Stimulated activated CD4-positive, alpha-beta T cell treated with anti-CD3 and anti-CD28 coated beads, Interleukin-1b, Interleukin-23, amount 100 ng/mL, for 4 hours (primary cell): ENCODE measurements at places on chromosomes 4 and X.
A peak's percentile ranks its signal among the peaks of the same experiment; 100 is the strongest.

- DNase-seq, result no peak
Observed at GRCh38 chr4:184097241-184097605, 120.5 kb downstream of the ENPP6 start.

DNA sequence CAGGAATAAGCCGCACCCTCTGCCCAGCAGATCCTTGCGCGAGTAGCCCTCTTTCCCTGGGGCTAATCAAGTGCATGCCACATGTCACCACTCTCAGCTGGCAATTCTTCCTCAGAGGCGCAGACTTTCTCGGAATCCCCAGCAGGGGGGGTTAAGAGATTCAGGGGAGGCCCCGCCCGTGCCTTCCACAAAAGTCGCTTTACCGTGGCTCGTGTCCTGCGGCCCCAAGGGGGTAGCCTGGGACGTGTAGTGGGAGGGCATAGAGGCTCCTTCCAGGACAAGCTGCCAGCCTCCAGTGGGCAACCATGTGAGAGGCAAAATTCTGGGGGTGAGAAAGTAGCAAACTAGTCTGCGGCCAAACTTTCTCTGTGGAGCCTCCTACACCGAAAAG lies 652 bp downstream of the SRPX start:
- DNase-seq, result no peak

GRCh38 chr4:85039526-85039925 lies 73.0 kb upstream of the WDFY3 start:
- DNase-seq, result no peak

- no peak for DNase-seq
Observed at GRCh38 chrX:7225338-7225737, 77.4 kb upstream of the PUDP start.

GRCh38 chrX:17740137-17741122 lies 3.1 kb downstream of the SCML1 start:
- no peak for DNase-seq

- no peak for DNase-seq
Observed at GRCh38 chrX:19990151-19990555, 708 bp downstream of the BCLAF3 start.

GRCh38 chrX:155026727-155027508 lies at the start of gene FUNDC2:
Gene FUNDC2, plus strand, starts transcription at chrX:155026844. Its CDS starts 95 bp downstream, at chrX:155026939.
- DNase-seq, result peak; percentile 87

GRCh38 chr4:88381123-88381522 lies 2.5 kb downstream of the HERC6 start:
- no peak for DNase-seq

DNA sequence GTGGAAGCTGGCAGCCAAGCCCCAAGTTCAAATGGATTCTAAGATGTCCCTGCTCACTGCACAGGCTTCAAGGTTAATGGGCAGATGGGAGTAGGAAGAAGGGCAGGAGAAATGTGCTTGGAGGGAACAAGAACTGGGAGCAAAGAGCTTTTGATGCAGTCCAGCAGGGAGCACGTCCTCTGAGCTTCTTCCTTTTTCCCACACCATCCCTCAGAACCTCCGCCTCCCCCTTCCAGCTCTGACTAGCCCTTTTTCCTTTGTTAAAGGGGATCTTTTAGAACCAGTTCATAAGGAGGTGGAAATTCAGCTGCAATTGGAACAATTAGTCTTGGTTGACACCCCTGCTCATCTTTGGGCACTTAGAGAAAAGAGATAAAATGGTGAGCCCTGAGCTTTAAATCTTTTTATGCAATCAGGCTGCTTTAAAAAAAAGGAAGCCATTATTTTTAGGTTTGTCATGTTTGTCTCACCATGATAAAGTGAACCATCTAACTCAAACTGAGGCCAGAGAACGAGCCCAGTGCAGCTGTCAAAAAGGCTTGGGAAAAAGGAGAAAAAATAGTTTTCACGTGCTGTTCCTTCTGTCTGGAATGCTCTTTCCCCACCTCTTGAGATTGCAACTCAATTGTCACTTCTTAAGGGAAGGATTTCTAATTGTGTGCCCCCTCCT lies 135.8 kb upstream of the IL1RAPL2 start:
- no peak for DNase-seq

GRCh38 chr4:142353149-142353738 lies 492.9 kb downstream of the INPP4B start:
- no peak for DNase-seq

DNA sequence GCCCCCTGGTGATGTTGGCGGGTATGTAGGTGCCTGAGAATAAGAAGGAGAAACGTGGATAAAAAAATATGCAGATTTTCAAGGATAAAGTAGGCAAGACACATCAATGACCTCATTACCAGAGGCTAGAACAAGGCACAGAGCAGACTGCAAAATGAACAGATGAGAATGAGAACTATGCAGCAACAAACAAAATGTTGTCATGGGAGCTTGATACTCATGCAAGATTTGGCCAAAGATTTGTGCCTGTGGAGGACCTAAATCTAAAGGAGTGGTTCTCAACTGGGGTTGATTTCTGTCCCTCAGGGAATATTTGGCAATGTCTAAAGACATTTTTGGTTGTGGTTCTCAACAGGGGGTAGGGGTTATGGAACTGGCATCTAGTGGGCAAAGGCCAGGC lies 177.3 kb downstream of the FRMPD4 start:
- DNase-seq, result no peak

- DNase-seq, result no peak
Observed at GRCh38 chr4:109083911-109084310, 218.5 kb downstream of the COL25A1 start.

GRCh38 chr4:47933840-47934239 lies 19.5 kb upstream of the NFXL1 start:
- no peak for DNase-seq

DNA sequence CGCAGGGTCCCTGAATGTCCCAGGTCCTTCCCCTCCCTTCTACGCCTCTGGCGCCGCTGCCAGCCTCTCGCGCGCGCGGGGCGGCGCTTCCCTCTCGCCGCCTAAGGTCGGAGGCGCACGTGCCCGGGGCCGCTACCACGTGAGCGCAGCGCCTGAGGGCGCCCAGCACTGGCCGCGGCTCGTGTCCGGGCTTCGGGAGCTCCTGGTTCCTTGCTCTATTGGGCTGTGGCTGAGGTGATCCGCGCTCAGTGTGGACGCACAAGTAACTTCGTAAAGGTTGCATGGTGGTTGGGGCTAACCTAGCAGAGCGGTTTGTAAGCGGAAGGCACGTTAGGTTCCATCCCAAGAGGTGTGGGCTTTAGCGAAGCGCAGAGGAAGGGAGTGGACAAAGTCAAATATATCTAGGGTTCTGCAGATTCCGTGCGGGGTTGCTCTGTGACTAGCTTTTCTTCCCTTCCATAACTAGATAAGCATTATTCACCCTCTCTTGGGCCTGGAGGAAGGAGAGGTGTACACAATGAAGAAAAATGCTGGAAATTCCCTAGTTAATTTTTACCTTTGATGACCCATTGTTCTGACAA lies 1.8 kb downstream of the TLL1 start:
- DNase-seq, result no peak

DNA sequence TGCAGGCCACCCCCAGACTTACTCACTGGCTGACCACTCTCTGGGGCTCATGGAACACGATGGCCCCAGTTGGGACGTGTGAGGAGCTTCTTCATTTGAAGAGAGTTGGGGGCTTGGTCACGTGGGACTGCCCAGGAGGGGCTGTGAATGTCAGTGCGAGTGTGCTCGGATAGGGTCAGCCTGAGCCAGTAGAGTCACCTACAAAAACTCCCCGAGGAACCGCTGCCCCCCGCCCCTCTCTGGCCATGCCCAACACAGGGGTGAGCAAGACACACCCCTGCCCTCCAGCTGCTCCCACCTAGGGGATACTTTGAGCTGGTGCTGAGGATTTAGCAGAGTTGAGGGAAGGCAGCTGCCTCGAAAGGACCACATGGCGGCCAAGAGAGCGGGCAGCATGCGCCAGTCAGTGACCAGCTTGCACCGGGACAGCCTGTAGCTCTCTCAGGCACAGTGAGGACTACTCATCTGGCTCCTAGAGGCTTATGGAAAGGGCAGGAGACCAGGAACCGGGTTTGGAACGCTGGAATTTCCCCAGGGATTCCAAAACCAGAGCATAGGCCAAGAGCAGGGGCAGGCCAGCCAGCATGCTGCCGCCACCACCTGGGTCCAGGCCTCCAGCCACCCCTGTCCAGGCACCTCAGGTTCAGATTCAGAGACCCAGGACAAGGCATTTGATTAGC lies 8.4 kb downstream of the PNMA6E start:
- DNase-seq, result no peak

DNA sequence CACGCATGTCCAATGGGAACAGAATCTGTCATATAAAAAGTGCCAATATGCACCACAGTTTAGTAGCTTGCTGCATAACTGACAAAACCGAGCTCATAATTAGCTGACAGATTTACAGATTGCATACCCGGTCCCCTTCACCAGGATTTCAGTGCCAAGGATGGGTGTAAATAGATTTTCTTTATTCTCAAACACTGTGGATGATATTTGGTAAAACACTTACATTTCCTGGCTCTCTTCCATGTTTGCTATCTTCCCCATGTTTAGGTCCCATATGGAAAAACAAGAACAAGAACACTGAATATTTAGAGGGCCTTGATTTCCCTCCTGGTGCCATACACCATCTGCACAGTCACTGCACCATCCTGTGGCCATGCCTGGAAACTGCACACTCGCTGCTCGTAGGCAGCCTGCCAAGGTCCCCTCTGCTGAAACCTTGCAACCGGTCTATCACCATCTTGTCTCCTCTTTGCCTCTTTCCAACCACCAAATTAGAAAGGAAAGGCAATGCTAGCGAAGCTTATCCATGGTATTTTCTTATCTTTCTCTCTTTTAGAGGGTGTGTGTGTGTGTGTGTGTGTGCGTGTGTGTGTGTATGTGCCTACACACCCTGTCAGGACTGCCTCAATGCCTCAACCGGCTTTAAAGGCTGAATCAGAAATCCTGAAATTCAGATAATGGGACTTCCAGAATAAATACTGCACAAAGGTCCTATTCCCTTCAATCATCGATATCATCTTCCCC lies 124.2 kb upstream of the MBNL3 start:
- DNase-seq, result peak; percentile 9
